ENCODE measurements at places on chromosomes 6 and 20.

GRCh38 chr6:163814494-163815364 lies 400.2 kb downstream of the QKI start:
- peak; percentile 41 for DNase-seq

DNA sequence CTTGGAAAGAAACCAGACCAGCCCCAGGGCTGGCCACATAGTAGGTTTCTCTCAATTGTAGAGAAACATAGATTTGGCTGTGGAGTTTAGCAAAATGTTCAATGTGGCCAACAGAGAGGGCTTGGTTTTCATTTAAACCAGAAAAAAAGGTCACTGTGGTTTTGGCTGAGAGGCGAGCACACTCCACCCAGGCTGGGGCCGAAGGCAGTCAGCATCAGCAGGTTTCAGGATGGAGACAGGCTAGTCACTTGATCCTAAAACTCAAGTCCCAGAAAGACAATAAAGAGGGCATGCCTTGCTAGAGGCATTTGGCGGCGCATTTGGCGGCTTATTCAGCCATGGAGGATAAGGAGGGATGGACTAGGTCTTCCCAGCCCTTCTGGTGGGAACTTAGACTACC lies 73.1 kb downstream of the PRND start:
- no peak for DNase-seq

- no peak for DNase-seq
These were observed 198.6 kb downstream of the DTNBP1 start for GRCh38 chr6:15464211-15464725.

DNA sequence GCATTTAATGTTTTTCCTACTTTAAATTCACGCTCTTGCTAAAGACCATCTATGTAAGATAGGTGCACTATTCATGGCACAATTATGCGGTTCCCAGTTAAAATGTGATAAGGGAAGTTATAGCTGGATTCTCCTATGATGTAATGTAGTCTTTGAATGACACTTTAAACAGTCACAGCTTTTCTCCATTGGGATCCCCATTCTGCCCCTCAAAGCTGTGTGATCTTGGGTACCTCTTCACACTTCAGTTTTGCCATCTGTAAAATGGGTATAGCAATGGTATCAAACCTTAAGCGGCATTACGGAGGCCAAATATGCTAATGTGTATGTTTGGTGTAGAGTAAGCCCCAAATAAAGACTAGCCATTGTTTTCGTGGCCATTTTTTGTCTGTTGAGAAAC lies 64.7 kb upstream of the ZNF217 start:
- no peak for DNase-seq

DNA sequence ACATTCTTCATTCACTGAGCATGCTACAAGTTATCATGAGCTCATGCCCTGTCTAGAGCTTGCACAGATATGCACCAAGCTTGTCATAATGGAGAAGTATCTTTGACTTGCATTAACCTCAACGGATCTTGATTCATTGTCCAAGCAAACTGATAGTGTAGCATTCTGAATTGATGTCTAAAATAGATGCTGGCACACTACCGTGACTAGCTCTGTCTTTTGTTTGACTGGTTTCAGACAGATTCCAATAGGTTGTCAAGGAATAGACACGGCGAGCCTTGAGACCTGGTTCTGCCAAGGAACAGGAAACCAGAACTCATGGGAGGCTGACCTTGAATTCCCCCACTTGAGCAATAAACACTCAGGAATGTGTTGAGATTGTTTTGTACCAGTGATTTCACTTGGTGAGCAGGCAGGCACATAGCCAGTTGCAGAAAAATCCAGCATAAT lies 1153.1 kb upstream of the GJE1 start:
- peak; percentile 34 for DNase-seq

DNA sequence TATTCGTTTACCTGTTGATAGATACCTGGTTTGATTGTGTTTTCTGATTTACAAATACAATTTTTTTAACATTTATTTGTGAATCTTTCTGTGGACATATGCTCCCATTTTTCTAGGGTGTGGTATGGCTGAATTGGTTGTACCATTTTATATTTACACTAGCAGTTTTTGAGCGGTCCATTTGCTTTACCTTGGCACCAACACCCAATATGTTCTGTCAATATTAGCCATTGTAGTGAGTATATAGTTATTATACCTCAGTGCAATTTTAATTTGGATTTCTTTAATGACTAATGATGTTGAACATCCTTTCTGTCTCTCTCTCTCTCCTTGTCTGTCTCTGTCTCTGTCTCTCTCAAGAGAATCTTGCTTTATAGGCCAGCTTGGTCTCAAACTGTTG lies 278.5 kb downstream of the CDKAL1 start:
- DNase-seq: no peak

GRCh38 chr20:4171538-4172116 lies 156.3 kb upstream of the RNF24 start:
- DNase-seq: no peak

DNA sequence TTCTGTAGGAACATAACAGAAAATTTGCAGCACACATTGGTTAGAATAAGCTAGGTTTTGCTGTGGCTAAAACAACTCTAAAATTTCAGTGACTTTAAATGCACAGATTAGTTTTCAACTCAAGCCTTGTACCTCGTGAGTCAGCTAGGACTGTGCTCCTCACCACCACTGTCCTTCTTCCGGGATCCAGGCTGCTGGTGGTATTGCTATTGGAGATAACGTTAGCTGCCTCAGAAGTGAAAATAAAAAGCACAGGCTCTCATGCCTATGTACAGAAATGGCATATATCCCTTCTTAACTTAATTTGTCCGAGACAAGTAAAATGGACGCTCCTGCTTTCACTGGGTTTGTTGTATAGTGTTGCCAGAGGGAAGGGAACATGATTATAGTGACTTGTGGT lies 931.1 kb upstream of the EYS start:
- no peak for DNase-seq

- DNase-seq: no peak
These were observed 37.2 kb upstream of the PHACTR1 start for GRCh38 chr6:12679341-12679740.

DNA sequence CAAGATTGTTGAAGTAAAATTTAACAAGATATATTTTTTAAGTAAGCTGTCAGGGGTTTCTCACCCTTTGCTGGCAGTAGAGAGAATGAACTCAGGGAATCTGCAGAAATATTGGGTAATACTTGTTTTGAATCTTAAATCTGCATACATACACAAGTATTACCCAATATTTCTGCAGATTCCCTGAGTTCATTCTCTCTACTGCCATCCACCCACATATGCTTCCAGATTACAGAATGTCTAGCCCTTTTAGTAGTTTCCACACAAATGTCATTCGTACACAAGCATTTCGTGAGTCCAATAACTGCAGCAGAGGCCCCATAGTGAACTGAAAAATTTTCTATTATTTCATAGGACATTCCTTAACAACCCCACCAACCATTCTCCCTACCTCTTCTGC lies 69.6 kb upstream of the TNFRSF21 start:
- DNase-seq: no peak

DNA sequence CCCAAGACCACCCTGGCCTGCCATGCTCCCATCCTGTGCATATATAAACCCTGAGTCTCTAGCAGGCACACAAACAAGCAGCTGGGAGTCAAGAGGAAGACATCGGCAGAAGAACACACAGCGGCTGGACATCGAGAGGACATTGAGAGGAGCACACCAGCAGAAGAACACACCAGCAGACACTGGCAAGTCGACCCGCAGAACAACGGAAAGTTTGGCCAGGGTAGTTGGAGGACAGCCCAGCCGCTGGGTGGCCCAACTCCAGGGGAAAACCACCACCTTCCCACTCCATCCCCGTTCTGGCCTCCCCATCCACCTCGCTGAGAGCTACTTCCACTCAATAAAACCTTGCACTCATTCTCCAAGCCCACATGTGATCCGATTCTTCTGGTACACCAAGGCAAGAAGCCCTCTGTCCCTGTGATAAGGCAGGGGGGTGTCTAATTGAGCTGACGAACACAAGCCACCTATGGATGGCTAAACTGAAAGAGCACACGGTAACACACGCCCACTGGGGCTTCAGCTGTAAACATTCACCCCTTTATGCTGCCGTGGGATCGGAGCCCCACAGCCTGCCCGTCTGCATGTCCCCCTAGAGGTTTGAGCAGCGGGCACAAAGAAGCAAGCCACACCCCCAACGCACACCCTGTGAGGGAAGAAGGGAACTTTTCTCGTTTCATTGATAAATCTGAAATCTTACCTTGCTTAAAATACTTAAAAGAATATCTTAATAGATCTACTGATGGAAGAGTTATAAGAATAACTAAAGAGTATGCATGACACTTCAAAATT lies 13.8 kb downstream of the TMX4 start:
- DNase-seq: no peak

Measured in brain pericyte (primary cell).